ENCODE measurements at places on chromosomes 4 and X. TPM values are rescaled to one million over a fixed set of nuclear protein-coding genes. Genes with fewer than 3 reads are reported as not detected.

Gene ZXDB
- total RNA-seq: 11.7 TPM

Gene PNMA6A
- not detected for total RNA-seq

DNA sequence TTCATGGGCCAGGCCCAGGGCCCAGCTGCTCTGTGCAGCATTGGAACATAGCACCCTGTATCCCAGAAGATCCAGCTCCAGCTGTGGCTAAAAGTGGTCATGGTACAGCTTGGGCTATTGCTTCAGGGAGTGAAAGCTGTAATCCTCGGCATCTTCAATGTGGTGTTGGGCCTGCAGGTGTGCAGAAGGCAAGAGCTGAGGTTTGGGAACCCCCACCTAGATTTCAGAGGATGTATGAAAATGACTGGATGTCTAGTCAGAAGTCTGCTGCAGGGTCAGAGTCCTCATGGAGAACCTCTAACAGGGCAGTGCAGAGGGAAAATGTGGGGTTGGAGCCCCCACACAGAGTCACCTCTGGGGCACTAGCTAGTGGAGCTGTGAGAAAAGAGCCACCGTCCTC lies 341.7 kb downstream of the PPP3CA start:
- no peak for DNase-seq

DNA sequence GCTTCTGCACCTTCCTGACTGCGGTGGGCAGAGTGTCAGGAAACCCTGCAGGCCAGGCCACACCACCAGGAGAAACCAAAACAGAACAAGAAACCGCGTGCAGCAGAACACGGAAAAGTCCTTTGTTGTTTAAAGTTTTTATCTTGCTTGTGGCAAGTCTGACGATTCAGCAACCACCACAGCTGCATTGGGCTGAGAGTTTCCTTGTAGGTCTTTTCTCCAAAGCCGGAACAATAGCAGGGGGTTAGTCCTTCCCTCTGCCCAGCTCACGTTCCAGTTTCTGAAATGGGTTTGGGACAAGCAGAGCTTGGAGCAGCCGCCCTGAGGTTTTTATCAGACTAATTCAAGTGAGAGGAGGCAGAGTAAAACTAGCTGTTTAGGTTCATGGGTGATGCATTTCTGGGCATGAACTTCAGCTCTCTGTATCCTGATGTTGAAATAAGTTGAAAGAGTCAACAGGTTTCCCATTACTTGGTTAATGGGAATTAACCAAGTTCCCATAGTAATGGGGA lies 216.9 kb downstream of the PTTG2 start:
- peak; percentile 32 for DNase-seq

GRCh38 chrX:108426262-108426661 lies 12.0 kb downstream of the COL4A6 start:
- no peak for DNase-seq

All from Peyer's patch (tissue), 4 donors.